ENCODE measurements at places on chromosomes 5 and 9.

- no peak for DNase-seq
Measured at GRCh38 chr5:149172261-149172660, 31.0 kb downstream of the ABLIM3 start.

- DNase-seq: no peak
Measured at GRCh38 chr5:172769342-172769615, 1.7 kb downstream of the DUSP1 start.

- DNase-seq: no peak
Measured at GRCh38 chr5:172644266-172644665, 3.2 kb downstream of the NEURL1B start.

GRCh38 chr9:123399803-123400378 lies 43.9 kb downstream of the CRB2 start:
- no peak for DNase-seq

GRCh38 chr5:171897231-171897630 lies 109.2 kb downstream of the FBXW11 start:
- DNase-seq: no peak

DNA sequence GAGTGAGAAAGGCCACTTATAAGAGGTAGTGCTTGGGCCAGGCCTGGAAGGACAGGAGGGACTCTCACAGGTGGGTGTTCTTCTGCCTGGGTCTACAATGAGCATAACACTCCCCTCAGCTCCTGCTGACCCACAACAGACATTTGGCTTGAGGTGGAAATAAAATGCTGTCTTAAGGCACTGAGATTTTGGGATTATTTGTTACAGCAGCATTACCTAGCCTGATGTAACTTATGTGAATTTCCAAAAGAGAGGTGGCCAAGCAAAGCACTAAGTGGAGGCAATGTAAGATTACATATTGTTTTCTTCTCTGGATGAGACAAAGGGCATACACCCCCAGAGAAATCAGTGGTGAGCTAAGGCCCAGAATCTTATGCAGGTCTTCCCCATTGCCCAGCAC lies 221.5 kb downstream of the PAX5 start:
- no peak for DNase-seq

DNA sequence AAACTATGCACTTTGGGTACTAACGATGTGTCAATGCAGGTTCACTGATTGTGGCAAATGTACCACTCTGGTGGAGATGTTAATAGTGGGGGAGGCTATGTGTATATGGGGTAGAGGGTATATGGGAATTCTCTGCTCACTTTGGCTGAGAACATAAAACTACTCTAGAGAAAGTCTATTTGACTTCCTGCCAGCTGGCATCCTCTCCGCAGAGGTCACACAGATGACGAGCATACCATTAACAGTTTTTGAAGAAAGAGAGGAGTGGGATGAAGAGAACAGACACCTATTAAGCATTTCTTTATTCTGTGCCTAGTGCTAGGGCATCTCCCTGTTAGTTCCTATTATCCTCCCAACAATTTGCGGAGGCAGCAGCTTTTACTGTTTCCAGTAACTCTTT lies 58.4 kb upstream of the TRIM32 start:
- DNase-seq: no peak

GRCh38 chr5:54608423-54609085 lies 91.0 kb downstream of the SNX18 start:
- no peak for DNase-seq

- DNase-seq: peak; percentile 82
Measured at GRCh38 chr5:35230038-35230611, at the start of gene PRLR. Gene PRLR, minus strand, starts transcription at chr5:35230487. Its CDS starts 140,867 bp downstream, at chr5:35089620.

GRCh38 chr9:91817493-91818224 lies 132.4 kb downstream of the ROR2 start:
- peak; percentile 51 for DNase-seq

- no peak for DNase-seq
Measured at GRCh38 chr9:88072831-88073375, 65.4 kb downstream of the SPATA31C2 start.

DNA sequence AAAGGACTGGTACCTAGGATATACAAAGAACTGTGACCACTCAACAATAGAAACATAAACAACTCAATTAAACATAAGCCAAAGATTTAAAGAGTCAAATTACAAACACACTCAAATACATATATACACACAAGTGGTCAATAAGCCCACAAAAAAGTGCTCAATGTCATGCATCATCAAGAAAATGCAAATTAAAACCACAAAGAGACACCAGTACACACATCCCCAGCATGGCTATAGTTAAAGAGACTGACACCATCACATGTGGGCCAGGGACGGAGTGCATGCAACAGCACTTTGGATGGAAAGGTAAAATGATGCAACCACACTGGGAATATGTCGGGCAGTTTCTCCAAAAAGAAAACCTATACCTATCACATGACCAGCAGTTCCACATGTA lies 89.7 kb downstream of the CAAP1 start:
- DNase-seq: no peak

DNA sequence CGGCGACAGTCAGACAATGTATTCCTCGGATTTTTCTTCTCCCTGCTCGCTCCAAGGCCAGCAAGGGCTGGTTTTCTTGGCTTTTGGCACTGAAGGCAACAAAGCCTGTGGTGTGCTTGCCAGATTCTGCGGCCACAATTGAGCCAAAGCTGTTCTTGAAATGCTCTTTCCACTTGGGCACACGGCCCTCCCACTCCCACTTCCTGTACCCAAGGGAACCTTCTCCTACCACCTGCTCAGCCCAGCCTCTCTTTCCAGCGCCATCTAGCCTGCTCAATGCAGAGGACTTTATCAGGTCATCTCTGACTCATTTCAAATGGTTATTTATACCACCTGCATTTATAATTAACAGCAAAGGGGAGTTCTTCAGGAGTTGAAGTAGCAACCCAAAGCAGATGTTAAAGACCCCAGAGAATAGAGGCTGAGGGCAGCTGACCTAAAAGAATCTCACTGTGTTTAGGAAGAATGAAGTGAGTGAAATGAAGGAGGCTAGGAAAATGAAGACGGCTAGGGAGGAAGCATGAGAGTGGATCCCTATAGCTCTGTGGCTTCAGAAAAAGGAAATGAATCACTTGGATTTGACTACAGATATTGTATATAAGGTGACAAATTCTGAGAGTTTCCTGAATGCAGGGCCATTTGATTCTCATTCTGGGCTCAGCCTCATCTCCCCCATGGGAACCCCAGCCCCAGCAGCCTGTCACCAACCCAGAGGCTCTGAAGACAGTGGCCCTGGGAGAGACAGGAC lies 439.0 kb downstream of the ENC1 start:
- DNase-seq: no peak

- DNase-seq: no peak
Measured at GRCh38 chr5:150261231-150261630, 28.3 kb downstream of the CAMK2A start.

DNA sequence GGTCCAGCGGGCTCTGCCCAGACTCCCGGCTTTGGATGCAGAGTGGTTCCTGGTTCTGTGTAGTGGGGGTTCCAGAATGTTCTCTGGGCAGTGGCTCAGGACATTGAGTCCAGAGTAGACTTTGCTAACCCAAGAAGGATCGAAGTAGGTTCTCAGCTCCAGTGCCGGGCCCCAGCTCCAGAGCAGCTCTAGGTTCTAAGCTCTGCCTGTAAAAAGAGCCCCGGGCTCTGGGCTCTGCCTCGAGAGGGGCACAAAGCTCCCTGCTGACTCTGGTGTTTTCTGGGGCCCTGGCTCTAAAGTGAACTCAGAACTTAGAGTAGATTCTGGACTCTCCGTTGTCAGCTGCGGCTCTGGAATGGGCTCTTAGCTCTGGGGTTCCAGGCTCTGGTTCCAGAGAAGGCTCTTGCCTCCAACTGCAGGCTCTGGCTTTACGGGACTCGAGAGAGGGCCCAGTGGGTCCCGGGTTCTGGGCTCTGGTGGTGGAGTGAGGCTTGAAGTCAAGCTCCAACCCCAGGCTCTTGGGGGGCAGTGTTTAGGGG lies 414 bp downstream of the WDR38 start:
- DNase-seq: no peak

GRCh38 chr9:137615387-137615871 lies 3.4 kb upstream of the EHMT1 start:
- DNase-seq: no peak

DNA sequence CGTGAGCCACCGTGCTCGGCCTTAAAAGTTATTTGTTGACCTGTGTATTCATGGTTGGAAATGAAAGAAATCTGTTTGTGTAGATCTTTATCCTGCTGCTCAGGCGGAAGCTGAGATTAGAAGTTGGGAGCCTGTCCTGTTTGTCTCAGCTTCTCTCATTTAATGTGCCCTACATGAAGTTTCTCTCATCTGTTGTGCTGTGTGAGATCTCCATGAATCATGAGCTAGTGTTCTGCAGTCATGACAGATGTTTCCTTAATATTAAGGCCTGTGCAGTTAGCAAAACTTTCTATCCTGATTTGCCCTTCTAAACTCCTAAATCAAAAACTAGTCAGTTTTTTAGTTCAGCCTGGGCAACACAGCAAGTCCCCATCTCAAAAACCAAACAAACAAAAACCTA lies 59.5 kb downstream of the FAM78A start:
- no peak for DNase-seq

DNA sequence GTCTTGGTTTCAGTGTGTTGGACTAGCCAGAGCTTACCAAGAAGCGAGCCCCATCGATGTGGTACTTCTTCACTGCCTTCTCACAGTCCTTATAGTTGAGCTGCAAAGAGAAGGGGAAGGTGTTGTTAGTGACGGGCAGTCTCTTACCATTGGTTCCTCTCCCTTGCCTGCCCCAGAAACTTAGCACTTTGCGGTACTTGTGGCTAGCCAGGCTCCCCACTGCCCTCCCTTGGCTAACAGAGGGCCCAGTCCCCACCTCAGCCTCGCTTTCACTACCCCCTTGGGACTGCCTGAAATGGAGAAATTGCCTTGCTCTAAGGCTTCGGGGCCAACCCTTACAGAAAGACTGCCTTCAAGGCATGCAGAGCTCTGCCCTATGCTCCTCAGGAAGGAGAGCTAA lies 4.3 kb downstream of the LCP2 start:
- no peak for DNase-seq

GRCh38 chr9:129781981-129782380 lies 21.0 kb upstream of the TOR1B start:
- DNase-seq: no peak

DNA sequence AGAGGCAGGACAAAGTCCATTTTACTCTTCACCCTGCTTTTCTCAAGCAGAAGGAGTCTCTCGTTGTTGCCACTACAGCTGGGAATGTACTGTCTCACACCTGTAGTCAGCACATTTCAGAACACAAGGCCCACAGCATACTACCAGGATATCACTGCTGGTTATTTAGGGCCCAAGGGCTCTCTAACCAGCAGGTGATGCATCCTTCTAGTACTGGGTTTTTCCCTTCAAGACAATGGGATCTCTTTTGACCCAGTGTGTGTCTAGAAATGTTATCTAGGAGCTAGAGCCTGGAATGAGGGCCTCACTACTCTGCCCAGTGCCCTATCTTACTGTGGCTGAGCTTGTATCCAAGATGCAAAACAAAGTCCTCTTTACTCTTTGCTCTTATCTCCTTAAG lies 235.1 kb upstream of the PRR16 start:
- DNase-seq: no peak

DNA sequence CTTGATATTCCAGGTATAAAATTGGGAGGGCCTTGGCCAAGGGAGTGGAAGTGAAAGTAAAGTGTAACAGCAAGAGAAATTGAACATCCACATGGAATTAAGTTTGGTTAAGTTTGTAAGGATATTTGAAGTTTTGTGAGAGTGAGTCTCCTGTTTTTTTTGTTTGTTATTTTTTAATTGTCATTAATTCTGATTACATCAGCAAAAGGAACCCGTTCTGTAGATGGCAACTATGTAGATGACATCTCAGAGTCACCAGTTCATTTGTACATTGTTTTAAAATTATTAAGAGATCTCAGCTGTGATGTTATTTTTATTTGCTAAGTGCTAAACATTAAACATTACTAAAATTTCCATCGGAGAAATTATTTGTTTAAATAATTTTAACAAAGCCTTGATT lies 65.2 kb downstream of the XRCC4 start:
- no peak for DNase-seq

DNA sequence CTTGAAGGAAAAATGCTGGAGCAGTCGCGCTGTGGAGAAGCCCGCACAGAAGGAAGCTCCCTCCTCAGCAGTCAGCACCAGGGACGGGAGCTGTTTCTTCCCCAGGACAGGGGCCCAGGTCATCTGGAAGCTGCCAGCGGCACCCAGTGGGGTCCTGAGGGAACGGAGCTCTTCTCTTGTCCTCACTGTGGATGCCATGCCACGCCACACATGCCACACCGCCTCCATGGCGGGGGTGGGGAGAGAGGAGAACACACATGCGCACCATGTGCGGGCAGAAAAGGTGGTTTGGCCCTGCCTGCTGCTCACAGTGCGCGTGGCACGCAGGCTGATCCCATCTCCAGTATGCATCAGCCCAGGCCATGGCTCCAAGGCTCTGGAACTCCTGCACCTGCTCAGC lies 41.7 kb upstream of the ZNF354B start:
- DNase-seq: no peak

DNA sequence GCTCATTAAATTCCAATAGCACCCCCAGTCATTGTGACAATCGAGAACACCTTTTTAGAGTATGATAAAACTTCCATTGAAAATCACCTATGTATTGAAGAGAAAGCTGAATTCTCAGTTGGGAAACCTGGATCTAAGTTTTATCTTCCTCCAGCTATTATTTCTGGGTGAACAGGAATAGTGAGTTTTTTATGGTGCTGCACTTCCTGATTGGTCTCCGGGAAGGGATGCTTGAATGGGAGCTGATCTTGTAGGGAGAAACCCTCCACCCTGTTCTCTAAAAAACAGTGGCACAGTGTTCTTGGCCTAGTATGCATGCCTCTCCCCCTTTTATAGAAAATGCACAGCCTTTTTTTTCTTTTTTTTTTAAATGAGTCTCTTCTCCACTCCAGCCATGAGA lies 112.2 kb downstream of the ACTBL2 start:
- no peak for DNase-seq

GRCh38 chr5:6788439-6788838 lies 75.2 kb downstream of the TENT4A start:
- DNase-seq: no peak

GRCh38 chr9:112793213-112793810 lies 42.8 kb downstream of the SNX30 start:
- DNase-seq: no peak

DNA sequence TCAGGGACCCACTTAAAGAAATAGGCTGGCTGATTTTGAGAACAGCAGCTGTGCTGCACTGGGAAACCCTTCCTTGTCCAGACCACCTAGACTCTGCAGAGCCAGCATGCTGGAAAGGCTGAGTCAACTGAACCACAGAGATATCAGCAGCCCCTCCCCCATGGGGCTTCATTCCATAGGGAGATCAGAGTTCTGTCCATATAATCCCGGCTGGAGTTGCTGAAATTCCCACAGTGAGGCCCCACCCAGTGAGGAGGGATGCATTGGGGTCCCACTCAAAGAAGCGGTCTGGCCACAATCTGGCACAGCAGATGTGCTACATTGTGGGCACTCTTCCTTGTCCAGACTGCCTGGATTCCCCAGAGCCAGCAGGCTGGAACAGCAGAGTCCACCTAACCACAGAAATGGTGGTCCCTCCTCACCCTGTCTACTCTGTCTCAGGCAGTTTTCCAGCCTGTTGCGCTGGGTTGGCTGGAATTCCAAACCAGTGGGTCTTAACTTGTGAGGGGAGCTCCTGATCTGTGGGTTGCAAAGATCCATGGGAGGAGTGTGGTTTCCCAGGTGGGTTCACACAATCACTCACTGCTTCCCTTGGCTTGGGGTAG lies 127.1 kb downstream of the RNF180 start:
- peak; percentile 9 for DNase-seq

GRCh38 chr9:136670576-136671253 lies 8.0 kb downstream of the EGFL7 start:
- DNase-seq: no peak

GRCh38 chr5:125348221-125348692 lies 601.8 kb upstream of the ZNF608 start:
- peak; percentile 72 for DNase-seq

GRCh38 chr9:77218612-77219011 lies 41.3 kb downstream of the VPS13A start:
- DNase-seq: no peak

Data from retina (tissue), 1 donor.